ENCODE measurements at places on chromosomes 3 and 15.
A peak's percentile ranks its signal among the peaks of the same experiment; 100 is the strongest.

- DNase-seq: no peak
Observed at GRCh38 chr15:70831094-70831911, 22.7 kb downstream of the LARP6 start.

- DNase-seq: peak; percentile 21
Observed at GRCh38 chr3:160577556-160578195, 12.3 kb upstream of the KPNA4 start.

- DNase-seq: peak; percentile 70
Observed at GRCh38 chr3:175260145-175260794, 401.1 kb downstream of the NAALADL2 start.

DNA sequence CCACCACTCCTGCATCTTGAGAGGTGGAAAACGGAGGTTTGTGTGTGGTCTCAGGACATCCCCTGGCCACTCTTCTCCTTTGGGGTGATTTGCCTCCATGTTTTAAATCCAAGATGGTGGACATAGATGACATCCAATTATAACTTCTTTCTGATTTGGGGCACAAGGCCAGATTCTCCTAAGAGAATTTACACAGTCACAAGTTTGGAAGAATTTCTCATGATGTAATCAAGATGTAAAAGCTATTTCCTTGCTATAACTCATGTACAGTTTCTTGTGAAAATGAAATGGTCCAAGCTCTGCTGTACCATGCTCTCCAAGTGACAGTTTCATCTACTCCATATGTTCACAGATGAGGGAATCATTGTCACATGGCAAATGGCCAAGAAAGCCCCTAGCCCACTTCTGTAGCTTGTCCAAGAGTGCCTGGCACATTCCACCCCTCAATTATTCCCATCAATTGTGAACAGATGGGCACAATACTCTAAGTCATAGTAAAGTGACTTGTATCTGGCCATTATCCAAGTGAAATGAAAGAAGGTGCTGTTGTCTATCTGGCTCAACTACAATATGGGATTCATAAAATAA, 134.6 kb upstream of the ROPN1 start:
- DNase-seq: no peak

DNA sequence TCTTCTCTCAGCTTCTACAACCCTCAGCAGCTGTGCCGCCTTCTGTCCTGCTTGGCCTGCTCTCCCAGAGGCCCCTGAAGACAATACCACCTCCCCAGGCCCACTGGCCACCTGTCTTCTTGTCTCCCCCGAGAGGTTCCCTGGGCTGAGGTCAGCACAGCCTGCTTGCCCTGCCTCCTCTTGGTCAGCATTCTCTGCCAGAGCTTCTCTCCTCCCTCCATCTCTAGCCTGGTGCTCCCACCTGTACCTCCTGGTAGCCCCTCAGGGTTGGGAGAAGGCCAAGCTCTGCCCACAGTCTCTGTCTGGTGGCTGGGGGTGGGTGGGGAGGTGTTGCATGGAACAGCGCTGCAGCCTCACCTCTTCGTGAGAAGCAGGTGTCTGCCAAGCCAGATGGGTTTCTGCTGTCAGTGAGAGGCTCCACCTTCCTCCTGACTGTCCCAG, 5.6 kb upstream of the ISLR start:
- DNase-seq: no peak

GRCh38 chr3:17070161-17070959, 185.6 kb downstream of the PLCL2 start:
- peak; percentile 39 for DNase-seq

DNA sequence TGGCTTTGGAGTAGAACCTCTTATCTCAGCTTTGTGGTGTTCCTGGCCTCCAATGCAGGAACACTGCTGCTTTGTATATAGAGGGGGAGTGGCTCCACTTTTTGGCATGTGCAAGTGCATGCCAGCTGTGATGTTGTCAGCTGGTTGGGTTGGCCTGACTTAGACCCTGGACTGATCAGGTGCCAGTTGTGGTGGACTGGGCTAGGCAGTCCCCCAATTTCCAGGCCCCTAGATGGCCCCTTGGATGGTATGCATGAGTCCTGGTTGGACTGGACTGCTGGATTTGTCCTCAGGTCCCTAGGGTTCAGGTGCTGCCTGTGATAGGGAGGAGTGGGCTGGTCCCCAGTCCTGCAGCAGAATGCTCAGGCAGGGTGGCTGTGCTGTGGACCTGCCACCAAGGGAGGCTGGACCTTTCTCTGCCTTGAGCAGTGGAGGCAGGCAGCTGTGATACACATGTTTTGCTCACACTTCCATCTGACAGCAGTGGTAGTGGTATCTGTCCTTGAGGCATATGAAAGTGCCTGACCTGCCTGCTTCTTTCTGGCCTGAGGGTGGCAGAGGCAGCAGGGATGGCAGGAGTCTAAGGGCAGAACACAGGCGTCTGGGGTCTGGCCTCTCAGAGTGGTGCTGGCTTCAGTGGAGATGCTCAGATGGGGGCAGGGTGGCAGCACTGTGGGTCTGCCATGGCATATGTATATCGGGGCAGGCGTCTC, 74.8 kb downstream of the STXBP5L start:
- no peak for DNase-seq

GRCh38 chr3:186442162-186442561, 80.1 kb upstream of the DGKG start:
- DNase-seq: no peak

- no peak for DNase-seq
Observed at GRCh38 chr3:182605882-182606611, 187.3 kb upstream of the ATP11B start.

DNA sequence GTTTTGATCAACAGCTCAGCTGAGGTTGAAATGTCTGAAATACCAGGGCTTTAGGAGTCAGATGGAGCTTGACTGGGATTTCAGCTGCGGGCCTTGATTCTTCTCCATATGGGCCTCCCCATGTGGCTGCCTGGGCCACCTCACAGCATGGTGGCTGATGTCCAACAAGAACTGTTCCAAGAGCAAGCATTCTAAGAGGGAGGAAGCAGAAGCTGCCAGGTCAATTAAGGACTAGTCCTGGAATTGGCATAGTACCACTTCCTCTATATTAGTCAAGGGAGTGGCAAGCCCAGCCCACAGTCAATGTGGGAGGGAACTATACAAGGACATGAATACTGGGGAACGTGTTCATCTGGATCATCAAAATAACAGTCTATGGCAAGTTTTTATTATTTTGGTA, 181.7 kb upstream of the ANKRD28 start:
- DNase-seq: no peak

GRCh38 chr3:42692667-42693529, 7.6 kb downstream of the KLHL40 start:
- DNase-seq: no peak

GRCh38 chr3:189232790-189233189, 61.0 kb downstream of the TPRG1 start:
- no peak for DNase-seq

DNA sequence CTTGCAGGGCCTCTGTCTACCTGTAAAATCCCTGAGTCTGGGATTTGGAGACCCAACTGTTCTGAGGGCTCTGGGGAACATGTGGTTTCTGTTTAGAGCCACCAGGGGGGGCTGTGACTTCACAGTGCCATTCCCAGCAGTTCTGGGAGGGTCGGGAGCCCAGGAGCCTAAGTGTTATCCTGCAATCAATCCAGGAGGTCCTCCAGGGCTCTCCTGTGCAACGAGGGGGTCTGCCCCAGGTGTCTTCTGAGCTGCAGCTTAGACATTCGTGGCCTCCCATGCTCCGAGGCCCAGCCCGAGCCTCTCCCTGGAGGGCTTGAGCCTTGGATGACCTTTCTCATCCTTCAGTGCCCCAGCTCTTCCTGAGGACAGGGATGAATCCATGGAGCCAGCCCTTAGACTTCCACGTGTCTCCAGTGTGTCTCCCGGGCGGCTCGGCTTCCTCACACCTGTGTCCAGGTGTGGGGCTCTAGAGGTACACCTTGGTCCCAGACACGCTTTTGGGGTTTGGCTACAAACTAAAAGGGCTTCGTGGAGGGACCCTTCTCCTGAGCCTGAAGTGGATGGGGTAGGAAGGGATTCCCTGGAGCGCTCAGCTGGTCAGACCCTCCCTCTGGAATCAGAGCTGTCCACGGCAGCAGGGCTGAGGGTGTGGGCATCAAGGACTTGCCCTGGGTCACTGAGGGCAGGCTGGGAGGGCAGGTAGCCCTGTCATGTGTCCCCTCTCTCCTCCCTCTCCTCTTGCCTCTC, 20.3 kb upstream of the ABTB1 start:
- DNase-seq: peak; percentile 50

DNA sequence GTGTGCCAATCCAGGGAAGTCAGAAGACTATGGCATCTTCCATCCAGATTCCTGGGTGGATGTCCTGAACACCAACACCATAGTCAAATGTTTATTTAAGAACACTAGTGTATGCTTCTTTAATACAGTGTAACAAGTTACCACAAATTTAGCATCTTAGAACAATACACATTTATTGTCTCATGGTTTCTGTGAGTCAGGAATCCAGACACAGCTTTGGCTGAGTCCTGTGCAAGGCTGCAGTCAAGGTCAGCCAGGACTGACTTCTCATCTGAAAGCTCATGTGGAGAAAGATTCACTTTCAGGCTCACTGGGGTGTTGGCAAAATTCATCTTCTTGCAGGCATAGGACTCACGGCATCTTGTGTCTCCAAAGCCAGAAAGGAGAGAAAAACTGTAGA, 143.4 kb downstream of the ANXA2 start:
- DNase-seq: no peak

GRCh38 chr3:10515396-10515795, 10.0 kb upstream of the ATP2B2 start:
- no peak for DNase-seq

GRCh38 chr15:49418811-49419210, 4.2 kb upstream of the FGF7 start:
- no peak for DNase-seq

DNA sequence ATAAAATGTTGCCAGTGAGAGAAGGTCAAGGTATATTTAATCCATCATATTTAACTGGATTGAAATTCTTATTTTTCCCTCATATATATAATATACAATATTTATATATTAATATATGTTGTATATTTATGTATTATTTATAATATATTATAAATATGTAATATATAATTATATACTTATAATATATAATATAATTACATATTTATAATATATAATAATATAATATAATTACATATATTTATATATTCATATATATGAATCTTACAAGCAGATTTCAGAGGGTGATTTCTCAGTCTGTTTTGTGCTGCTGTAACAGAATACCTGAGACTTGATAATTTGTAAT, 52.7 kb upstream of the TLE3 start:
- no peak for DNase-seq

- peak; percentile 18 for DNase-seq
Observed at GRCh38 chr3:105322570-105323273, 44.0 kb upstream of the ALCAM start.

DNA sequence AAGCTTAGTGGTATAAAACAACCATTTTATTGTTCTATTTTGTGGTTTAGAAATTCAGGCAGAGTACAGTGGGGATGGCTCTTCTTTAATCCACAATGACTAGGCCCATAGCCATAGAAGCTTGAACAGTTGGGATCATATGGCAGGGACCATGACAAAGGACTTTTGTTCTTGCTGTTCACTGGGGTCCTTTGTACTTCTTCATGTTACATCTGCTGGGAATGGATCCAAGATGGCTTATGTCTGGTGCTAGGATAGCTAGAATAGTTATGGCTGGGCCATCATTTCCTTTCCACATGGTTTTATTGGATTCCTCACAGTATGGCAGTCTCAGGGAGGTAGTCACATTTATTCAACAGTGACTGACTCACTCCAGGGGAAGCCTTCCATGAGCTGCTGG, 427.9 kb upstream of the AGTR1 start:
- DNase-seq: peak; percentile 1

DNA sequence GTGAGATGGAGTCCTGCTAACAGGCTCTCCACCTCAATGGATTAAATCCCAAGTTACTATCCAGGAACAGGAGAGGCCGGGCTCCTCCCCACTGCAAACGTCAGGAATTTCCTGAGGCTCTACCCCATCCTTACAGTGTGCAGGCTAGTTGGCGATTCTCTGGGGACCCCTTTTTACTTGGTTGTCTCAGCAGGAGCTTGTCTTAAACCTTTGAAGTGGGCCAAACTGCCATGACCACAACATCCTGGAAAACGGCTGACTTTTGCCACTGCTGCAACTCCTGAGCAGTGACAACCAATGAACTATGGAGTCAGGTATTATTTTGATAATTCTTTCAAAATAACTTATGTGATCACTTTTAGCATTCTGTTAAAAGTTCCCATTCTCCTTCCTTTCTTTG, 440.9 kb upstream of the CCDC54 start:
- no peak for DNase-seq

DNA sequence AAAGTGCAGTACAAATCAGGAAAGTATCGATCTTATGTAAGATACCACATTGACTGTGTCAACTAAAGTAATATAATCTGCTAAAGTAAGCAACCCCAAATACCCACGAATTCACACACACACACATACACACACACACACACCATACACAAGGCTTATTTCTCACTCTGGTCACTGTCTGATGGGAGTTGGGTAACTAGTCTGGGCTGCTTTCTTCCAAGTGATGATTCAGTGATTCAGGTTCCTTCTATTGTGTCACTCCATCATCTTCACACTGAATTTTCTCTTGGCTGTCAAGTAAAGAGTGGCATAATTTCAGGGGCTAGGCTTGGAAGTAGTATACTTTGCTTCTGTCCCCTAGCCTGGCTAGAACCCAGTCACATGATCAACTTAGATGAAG, 104.8 kb upstream of the CCDC54 start:
- DNase-seq: no peak

DNA sequence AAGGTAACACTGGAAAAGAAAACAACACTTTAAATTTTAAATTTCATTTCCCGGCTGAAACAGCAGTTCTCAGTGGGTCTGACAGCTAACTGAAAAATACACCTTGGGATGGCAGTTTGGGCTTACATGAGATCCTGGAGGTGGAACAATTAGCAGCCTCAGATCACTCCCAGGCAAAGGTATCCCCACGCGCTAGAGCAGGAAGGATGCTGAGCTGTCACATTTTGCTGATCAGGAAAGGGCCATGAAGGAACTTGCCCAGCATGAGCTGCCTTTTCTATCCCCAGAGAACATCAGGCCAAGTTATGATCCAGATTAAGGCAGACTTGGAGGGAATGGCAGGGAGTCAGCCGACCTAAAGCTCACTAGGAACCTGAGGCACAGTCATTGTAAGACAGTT, 204.8 kb upstream of the SLC2A2 start:
- DNase-seq: no peak

DNA sequence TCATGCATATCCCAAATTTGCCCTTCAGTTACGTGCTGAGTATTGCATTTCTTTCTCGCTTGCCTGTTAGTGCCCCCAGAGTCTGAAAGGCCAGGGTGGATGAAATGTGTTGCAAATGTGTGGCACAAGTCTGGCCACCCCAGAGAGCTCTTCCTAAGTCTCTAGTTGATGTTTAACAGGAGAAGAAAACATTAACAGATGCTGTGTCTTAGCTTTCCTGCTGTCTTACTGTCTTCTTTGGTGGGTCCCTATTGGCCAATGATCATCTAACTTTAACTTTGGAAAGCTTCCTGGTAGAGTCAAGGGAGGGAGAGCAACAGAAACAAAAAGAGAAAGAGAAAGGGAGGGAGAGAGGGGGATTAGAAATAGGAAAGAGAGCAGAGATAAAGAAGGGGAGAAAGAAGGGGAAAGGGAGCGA, 76.7 kb upstream of the P3H2 start:
- DNase-seq: no peak

- DNase-seq: no peak
Observed at GRCh38 chr15:35211240-35211902, 126.3 kb upstream of the NANOGP8 start.

GRCh38 chr3:15757824-15758223, 40.0 kb downstream of the ANKRD28 start:
- no peak for DNase-seq
